Stimulated activated CD4-positive, alpha-beta T cell treated with anti-CD3 and anti-CD28 coated beads, Interleukin-4, amount 100 ng/mL, for 4 hours (primary cell): ENCODE measurements at places on chromosomes 2 and 18.

DNA sequence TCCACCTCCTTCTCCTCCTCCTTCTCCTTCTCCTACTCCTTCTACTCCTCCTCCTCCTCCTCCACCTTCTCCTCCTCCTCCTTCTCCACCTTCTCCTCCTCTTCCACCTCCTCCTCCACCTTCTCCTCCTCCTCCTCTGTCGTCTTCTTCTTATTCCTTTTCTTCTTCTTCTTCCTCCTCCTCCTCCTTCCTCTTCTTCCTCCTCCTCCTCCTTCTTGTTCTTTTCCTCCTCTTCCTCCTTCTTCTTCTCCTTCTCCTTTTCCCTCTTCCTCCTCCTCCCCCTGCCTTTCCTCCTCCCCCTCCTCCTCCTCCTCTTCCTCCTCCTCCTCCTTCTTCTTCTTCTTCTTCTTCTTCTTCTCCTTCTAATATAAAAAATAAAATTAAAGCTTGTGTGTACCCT lies 971.2 kb upstream of the PIK3C3 start:
- DNase-seq: no peak

GRCh38 chr2:11320698-11321492 lies 23.5 kb downstream of the ROCK2 start:
- no peak for DNase-seq

- DNase-seq: no peak
Measured at GRCh38 chr18:34038086-34038485, 186.6 kb downstream of the NOL4 start.

DNA sequence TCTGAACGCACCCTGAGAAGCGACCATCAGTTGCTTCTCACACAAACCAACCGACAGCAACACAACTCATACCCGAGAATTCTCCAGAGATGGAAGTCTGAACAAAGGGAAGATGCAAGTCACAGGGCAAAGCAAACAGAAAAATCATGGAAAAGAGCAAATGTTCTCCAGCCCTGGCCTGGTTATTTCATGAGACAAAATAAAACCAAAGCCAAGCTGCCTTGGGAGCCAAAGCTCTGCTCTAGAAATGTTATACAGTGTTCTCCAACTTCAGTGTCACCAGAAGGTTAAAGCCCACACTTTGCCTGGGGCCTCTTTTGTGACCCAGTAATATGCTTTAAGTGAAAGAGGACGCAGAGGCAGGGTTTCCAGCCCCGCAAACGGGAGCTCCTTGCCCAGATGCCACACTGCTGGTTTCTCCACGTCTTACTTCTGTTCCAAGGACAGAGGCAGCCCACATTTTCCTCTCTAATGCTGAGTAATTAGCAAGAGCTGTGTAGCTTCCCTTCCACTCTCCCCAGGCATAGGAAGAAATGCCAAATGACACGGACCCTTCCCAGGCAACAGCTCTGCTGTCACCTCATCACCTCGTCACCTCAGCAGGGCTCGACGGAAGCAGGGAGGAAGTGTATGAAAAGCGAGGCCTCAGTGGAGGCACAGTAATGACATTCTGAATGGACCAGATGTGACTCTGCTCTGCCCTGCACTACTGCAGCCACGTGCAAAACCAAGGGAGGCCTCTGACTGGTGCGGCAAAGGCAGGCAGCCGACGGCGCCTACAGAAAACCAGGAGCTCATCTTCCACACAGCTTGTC lies 64.7 kb downstream of the FBXO15 start:
- DNase-seq: peak; percentile 5

DNA sequence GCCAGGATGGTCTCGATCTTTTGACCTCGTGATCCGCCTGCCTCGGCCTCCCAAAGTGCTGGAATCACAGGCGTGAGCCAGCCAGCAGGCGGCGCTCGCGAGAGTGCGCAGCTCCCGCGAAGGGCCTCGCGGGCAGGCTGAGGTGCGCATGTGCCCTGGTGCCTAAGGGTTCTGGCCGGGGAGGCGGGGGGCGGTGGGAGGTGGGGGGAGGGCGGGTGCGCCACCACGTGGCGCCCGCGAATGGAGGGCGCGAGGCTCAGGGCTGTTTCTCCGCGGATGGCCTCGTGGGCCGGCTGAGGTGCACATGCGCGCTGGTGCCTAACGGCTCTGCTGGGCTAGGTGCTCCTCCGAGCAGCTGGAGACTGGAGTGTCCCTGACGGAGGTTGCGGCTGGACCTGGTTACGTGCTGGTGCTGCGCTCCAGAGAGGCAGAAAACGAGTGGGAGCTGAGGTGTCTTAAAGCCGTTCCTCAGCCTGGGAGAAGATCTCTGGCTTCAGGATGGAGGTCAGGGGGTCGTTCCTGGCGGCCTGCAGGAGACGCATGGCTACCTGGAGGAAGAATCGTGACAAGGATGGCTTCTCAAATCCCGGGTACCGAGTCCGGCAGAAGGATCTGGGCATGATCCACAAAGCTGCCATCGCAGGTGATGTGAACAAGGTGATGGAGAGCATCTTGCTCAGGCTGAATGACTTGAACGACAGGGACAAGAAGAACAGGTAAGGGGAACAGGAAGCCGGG lies at the start of gene ANKRD62:
Gene ANKRD62 (plus strand): TSS at position 324 of the 738 bp plus-strand sequence. CDS start 175 bp downstream, at position 499.
- no peak for DNase-seq

DNA sequence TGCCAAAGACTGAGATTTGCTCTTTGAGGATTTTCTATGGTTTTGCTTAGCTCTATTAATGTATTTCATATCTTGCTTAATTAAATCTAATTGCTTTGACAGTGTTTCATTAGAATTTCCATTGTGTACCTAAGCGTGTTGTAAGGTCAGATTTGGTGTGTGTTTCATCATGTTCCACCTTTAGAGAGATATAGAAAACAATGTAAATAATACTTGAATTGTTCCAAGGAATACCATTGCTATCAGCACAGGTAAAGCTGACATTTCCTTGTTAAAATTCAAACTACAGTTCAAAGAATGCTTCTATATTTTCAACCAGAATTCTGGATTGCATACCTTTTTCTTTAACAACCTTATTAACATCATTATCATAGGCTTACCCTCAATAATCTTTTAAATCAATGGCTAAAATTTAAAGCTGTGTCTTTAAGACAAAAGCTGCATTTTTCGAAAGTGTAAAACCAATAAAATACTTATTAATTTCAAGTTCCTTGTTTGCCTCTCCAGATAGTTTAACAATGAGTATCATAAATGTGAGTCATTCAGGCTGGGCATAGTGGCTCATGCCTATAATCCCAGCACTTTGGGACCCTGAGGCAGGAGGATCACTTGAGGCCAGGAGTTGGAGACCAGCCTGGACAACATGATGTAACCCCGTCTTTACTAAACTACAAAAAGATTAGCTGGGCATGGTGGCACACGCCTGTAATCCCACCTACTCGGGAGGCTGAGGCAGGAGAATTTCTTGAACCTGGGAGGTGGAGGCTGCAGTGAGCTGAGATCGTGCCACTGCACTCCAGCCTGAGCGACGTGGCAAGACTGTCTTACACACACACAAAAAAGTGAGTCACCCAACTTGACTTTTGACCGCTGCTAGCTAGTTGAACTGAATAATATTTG lies 188.0 kb upstream of the PKDCC start:
- DNase-seq: no peak

GRCh38 chr2:55111230-55111569 lies 60.9 kb upstream of the RTN4 start:
- no peak for DNase-seq

DNA sequence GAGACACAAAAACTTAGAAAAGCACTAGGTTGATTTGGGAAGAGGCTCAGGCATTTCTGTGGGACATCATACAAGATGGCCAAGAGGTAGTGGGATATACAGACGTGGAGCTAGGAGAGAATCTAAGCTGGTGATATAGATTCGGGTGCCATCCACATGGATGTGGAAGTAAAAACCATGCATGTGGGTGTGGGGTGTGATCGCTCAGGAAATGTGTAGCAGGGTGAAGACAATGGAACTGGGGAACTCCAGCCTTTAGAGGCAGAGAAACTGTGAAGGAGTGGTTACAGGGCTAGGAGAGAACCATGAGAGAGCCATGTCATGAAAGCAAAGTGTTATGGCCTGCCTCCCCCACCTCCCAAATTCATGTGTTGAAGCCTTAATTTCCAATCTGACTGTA lies 43.0 kb upstream of the CTLA4 start:
- no peak for DNase-seq

- DNase-seq: no peak
Measured at GRCh38 chr2:164796999-164797398, 44.6 kb downstream of the COBLL1 start.

- DNase-seq: no peak
Measured at GRCh38 chr2:180829836-180830235, 150.6 kb upstream of the UBE2E3 start.

- no peak for DNase-seq
Measured at GRCh38 chr18:11324956-11325882, 175.8 kb upstream of the PIEZO2 start.

- DNase-seq: peak; percentile 33
Measured at GRCh38 chr2:31318361-31319336, 84.7 kb downstream of the EHD3 start.

- DNase-seq: no peak
Measured at GRCh38 chr2:28431741-28432140, 39.1 kb downstream of the FOSL2 start.

GRCh38 chr18:76514573-76514972 lies 19.5 kb upstream of the ZNF516 start:
- DNase-seq: no peak

DNA sequence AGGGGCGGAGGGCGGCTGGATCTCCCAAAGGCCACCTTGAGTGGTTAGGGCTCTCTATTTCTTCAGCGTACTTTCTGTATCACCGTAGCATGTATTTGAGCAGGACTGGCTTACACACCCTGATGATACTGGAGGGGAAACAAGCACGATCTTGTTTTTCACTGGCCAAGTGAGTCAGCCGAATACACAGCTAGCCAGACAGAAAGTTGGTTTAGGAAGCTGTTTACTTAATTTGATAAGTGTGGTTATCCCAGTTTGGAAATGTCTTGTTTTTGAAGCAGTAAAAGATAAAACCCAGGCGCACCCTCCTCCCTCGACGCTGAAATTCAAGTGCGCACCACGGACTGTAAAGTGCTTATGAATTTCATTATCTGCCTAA lies 582 bp downstream of the RIOK3 start:
- no peak for DNase-seq

GRCh38 chr2:11388262-11389051 lies 44.0 kb upstream of the ROCK2 start:
- DNase-seq: no peak

DNA sequence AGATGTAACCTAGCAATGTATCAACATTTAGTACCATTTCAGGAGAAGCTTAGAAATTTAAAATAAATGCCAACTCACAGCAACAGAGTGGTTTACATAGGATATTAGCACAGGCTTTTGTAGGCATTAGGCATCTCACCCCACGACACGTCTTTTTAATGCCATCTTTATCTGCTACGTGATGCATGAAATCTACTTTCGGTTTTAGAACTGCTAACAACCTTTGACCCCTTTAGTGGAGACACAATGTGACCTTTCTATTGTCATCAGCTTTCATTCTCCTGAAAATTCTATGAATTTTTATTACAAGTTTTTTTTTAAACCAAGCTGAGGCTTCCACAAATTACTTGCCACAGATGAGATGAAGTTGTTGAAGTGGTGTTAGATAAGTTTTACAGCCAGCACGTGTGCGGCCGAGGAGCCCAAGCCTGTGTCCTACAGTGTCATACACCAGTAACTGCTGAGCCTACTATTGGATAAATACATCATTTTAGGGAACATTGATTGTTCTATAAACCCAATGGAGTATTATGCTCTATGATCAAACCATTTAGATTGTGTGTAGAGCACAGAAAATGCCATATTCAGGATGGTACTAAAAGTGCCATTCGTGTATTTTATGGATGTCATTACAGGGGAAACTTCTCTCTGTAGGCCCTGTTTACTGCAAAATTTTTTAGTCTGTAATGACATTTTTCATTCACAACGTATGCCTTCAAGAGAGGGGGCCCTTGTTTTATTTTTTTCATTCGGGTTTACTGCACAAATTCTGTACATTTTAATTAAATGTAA lies 151.6 kb downstream of the PTGR3 start:
- DNase-seq: no peak

GRCh38 chr2:191012845-191013681 lies 908 bp downstream of the STAT1 start:
- no peak for DNase-seq
